T-helper 9 cell (primary cell): ENCODE measurements at places on chromosomes 3 and 15.

- no peak for DNase-seq
Measured at GRCh38 chr15:73822998-73823397, 50.4 kb upstream of the TBC1D21 start.

DNA sequence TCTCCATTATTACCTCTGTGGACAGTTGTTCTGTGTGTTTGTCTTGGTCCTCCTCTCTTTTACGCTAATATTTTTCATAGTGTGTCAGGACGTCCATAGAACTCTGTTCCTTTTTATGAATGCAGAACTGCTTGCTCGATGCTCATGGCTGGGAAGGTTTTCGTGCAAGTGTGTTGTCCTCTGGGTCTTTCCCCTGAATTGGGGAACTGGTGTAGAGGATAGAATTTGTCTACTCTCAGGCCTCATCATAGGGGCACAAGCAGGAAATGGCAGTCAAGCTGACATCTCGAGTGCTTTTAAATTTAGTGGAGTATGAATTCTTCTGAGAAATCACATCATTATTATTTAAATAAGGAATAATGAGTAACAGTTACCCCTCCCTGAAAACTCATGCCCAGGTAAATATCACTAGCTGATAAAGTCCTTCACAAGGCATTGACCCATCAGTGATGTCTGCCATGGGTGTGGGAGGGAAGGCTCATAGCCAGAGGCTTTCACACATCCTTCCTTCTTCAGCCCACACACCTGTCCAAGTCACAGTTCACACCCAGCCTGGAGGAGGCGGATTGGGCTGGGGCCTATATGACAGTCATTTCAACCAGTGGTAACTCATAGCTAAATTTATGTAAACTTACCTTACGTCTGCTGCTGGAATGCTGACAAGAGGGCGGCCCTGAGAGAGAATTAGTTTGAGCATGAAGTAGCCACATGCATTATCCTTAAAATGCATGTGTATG, 226.1 kb downstream of the PLCL2 start:
- DNase-seq = no peak

DNA sequence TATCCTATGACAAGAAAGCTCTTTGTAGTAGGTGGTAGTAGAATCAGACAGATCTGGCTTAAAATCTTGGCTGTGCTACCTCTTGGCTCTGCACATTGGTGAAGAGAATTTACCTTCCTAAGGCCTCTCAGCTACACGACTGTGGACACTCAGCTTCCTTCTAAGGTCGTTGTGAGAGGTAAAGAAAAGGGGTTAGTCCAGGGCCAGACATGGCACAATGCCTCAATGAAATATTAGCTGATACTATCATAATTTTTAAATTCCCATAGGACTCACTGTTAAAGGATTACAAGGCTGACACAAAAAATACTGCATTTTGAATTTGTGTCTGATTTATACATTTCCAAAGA, 80.4 kb downstream of the IGF1R start:
- no peak for DNase-seq

- DNase-seq = no peak
Measured at GRCh38 chr3:57078344-57078634, 17.8 kb downstream of the SPATA12 start.

DNA sequence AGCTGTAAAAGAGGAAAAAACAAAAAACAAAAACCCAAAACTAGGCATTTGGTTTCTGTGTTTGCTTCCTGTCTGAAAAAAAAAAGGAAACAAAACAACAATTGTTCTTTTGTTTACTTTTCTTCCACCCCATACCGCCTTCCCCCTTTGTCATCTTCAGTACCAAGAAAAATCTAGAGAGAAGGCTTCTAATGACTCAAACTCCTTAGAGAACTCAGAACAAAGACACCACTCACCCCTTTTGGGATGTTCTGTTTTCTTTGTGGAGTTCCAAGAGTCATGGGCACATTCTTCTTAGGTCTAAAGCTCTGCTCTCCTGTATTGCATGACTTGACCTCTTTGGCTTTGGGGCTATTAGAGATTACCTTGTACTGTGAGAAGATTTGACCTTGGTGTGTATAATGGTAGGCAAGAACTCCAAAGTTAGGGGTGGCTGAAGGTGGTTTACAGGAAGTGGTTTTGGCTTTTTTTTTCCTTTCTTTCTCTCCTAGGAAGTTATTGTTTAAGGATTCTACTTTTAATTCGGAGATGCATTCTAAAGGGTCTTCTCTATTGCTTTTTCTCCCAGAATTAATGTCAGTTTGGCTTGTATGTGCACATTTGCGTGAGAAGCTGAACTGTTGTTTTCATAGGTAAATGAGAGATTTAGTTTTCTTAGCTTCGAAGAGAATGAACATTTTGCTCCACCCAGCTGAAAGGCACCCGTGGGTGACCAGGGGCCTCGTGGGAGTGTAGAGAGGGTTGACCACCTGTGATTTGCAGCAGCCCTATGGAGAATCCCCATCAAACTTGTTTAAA, 39.5 kb upstream of the ZBTB20 start:
- DNase-seq = no peak

- DNase-seq = no peak
Measured at GRCh38 chr15:98723195-98723594, 74.9 kb downstream of the IGF1R start.

GRCh38 chr15:75153087-75153486, 48.6 kb upstream of the C15orf39 start:
- no peak for DNase-seq

DNA sequence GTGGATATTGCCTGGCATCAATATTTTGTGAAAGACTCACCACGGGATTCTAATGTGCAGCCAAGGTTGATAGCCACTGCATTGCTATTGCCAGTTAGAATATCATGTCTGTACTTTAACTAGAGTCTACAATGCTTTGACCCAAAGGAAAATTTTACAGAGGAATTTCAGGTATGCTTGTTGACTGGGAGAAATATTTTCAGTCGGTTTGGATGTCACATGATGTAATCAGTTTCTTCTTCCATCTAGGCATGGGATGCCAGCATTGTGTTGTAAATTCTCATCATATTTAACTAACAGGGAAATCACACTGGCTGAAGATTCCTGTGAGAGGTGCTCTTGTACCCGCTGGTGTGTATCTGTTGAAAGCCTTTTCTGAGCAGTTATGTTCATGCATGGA, 508.9 kb upstream of the ADAMTS9 start:
- no peak for DNase-seq

DNA sequence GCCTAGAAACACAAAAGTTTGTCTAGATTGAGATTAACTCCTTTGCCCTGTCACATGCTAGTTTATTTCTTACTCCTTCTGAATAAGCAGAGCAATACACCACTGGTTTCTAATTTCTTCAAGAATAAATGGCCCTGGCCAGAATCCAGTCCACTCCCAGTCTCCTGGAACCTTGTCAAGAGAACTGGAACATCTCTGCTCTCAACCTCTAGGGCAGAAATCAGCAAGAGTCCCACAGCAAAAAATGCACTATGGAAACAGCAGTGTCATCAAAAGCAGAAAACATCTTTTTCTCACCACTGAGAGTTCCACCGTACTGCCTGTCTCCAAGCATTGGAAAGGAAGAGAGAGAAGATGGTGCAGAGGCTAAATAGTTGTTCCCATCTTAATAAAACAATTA, 35.9 kb upstream of the PPP2R3A start:
- no peak for DNase-seq

GRCh38 chr3:37223576-37223975, 49.2 kb upstream of the LRRFIP2 start:
- DNase-seq = no peak

- no peak for DNase-seq
Measured at GRCh38 chr3:129746629-129747028, 140.2 kb upstream of the PLXND1 start.

GRCh38 chr3:62036726-62037125, 336.6 kb downstream of the FEZF2 start:
- DNase-seq = no peak

GRCh38 chr3:102512734-102513504, 78.1 kb downstream of the ZPLD1 start:
- no peak for DNase-seq

GRCh38 chr3:121855555-121855954, 20.5 kb downstream of the EAF2 start:
- DNase-seq = no peak

DNA sequence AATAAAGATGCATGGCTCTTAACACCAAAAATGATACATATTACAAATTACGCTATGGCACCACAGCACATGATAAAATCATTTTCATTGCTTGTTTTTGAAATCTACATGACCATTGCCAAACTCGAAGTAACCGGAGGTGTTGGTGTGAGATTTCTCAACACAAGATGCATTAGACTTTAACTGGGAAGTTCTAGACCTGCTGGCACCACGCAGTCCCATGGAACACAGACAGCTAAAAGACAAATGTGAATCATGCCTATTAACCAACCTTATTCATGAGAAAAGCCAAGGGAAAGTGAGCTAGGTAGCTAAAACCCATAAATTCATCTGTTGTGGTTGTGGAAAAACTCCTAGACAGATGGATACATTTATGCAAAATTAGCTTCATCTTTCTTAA, 595.4 kb downstream of the FOXP1 start:
- DNase-seq = no peak

DNA sequence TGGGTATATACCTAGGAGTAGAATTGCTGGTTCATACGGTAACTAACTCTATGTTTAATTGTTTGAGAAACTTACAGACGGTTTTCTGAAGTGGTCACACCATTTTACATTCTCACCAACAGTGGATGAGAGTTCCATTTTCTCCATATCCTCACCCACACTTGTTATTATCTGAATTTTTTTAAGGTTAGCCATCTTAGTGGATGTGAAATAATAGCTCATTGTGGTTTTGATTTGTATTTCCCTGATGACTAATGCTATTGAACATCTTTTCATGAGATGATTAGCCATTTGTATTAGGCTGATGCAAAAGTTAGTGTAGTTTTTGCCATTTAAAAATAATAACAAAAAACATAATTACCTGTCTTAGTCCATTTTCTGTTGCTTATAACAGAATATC, 18.6 kb downstream of the CSTA start:
- DNase-seq = no peak

- DNase-seq = no peak
Measured at GRCh38 chr3:170740285-170740684, 129.7 kb downstream of the RPL22L1 start.

- DNase-seq = no peak
Measured at GRCh38 chr15:25824618-25825017, 38.5 kb downstream of the ATP10A start.
